ENCODE measurements at places on chromosomes 6 and 20. TPM values are rescaled to one million over a fixed set of nuclear protein-coding genes. Genes with fewer than 3 reads are reported as not detected.

- no peak for DNase-seq
These were observed 139.5 kb downstream of the DLL1 start for GRCh38 chr6:170151321-170151771.

DNA sequence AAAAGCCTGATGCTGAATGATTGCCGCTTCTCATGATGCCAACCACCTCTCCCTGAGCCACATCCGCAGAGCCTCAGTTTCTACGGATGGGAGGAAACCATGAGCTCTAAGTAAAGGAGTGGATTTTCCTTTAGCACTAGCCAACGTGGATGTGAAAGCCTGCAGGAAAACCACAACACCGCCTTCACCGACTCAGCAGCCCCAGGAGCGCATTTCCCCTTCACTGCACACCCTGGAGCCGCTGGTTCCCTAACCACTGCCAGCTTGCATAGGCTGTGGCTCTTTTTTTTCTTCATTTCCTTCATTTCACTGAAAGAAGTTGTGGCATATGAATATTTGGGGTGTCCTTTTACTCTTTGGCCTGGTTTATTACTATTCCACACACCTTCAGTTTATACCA is 50.5 kb upstream of the SSTR4 start:
- DNase-seq = no peak

- DNase-seq = no peak
These were observed 150.1 kb downstream of the GMPR start for GRCh38 chr6:16388488-16388887.

GRCh38 chr20:19603376-19603750 is 154.7 kb upstream of the RIN2 start:
- no peak for DNase-seq

- DNase-seq = no peak
These were observed 384.7 kb upstream of the ID4 start for GRCh38 chr6:19452495-19452894.

DNA sequence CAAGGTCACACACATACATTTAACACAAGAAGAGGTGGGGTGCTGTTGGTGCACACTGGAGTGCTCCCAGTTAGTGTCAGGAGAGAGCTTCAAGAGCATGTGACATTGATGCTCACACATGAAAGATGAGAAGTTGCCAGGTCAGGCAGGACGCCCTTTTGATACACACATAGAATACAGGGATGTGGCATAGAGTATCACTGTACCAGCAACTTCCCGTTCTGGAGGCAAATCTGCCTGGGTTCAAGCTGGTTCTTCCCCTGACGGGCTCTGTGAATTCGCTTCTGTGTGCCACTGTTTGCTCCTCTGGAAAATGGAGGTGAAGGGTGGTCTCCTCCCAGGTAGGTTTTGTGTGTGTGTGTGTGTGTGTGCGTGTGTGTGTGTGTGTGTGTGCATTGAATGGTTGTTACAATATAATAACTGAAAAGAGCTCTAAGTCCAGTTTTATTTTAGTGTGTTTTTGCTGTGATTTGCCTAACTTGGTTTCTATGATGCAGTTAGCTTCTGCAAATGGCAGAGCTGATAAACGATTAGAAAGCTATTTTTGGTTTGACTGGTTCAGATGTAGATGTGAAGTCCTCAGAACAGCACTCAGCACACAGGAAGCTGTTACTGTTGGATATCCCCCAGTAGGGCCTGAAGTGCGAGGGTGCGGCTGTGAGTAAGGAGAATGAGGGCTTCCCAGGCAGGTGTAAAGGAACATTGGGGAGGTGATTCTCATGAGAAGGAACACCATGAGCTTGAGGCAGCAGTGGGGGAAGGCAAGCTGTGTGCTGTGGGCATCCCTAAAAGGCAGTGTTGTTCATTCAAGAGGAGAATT is 53.4 kb downstream of the HIVEP1 start:
- DNase-seq = peak; percentile 55

DNA sequence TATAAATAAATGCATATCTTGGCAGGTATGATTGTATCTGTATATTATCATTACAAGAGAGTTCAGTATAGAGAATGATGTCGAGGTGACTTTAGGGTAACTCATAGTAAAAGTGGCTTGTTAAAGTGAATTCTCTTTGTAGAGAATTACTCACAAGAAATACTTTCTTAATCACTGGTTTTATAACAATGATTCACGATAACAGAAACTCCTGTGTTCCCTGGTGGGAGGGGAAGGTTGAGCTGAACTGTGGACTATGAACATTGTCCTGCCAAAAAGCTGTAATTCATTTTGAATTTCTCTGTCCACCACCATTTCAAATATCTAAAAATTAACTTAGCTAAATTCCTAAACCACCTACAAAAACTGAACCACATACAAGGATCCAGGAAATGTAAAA is 7.7 kb downstream of the TPMT start:
- DNase-seq = peak; percentile 14

GRCh38 chr6:51908243-51908642 is 179.2 kb downstream of the PKHD1 start:
- DNase-seq = no peak

DNA sequence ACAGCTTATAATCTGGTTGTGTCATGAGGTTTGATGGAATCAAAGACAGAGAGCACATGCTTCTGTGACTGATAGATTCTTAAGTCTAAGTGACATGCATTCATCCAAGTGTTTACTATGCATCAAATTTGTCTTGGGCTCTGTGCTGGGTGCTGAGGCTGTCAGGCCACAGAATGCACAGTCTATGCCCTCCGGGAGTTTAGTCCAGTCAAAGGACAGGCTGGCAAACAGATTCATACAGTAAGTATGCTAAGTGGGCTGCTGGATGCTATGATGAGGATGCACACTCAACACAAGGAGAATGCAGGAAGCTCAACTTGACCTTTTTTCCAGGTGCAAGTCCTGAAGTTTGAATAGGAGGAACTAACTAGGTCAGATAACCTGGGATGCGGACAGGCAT is 146.7 kb downstream of the UST start:
- DNase-seq = no peak

The KCNK16 gene
- total RNA-seq = not detected

The SOD2 gene
- 260 TPM for total RNA-seq

All from activated naive CD4-positive, alpha-beta T cell treated with anti-CD3 and anti-CD28 coated beads for 36 hours (primary cell).